ENCODE measurements at places on chromosomes 2 and 18. TPM values are rescaled to one million over a fixed set of nuclear protein-coding genes. Genes with fewer than 3 reads are reported as not detected.

DNA sequence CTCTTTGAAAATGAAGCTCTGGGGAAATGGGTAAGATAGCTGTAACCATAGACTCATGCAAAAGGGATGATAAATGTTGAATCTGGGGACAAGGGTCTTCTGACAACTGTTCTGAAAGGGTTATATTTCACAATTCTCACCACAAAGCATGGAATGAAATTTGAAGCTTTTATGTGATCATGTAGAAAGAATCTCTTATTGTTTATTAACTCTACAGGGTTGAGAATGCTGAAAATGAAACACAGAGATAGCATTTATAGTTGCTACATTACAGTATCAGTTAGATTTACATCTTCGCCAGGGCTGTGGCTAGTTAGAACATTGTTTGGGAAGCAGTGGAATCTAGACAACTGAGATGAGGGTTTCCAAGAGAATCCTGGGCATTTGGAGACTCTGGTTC lies 97.4 kb upstream of the LHCGR start:
- DNase-seq = peak; percentile 51

The CD28 gene
- not detected for total RNA-seq

The MAB21L4 gene
- not detected for total RNA-seq

The LGALSL gene
- total RNA-seq = 3.2 TPM

The MAP3K19 gene
- total RNA-seq = not detected

DNA sequence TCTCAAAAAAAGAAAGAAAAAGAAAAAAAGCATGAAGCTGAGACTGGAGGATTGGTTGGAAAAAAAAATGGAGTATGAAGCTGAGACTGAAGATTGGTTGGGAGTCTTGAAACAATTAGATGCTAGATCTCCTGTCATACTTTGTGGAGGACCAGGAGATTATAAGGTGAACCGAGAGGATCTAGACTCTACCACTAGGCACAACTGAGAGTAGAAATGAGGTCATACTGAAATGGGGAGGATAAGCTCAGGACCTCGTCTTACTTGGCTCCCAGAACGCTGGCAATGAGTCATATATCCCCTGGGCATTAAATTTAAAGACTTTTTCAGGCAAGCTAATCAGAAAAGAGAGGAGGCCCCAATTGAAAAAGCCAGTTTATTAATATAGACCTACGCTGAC lies 3.3 kb upstream of the ORC2 start:
- DNase-seq = peak; percentile 78

GRCh38 chr2:1866402-1867111 lies 122.2 kb upstream of the PXDN start:
- no peak for DNase-seq

The OXER1 gene
- under 0.01 TPM for total RNA-seq

The ASXL3 gene
- under 0.01 TPM for total RNA-seq

The AOX1 gene
- total RNA-seq = 57.4 TPM

The CFAP65 gene
- not detected for total RNA-seq

DNA sequence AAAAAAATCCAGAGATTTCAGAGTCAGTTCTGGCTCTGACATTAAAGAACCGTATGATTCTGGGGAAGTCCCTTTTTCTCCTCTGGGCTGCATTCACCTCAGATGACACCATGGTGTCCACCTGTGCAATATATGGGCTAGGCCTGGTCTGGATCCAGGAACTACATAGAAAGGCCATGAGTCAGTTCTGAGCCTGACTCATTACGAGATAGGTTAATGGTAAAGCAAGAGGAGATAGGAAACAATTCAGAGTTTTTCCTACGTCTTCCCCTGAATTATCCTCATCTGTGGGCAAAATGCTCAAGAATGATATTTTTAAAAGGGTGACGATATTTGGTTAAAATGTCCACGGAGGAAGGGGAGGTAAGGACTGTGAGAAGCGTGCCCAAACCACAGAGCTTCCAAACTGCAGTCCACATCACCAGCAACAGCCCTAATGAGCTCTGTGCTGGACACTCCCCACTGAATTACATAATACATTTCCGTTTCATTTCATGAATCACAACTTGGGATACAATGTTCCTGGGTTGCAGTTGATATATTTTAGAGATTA lies 180.1 kb upstream of the OSR1 start:
- DNase-seq = peak; percentile 91

The POTEC gene
- under 0.01 TPM for total RNA-seq

The CCDC178 gene
- total RNA-seq = 0.43 TPM

DNA sequence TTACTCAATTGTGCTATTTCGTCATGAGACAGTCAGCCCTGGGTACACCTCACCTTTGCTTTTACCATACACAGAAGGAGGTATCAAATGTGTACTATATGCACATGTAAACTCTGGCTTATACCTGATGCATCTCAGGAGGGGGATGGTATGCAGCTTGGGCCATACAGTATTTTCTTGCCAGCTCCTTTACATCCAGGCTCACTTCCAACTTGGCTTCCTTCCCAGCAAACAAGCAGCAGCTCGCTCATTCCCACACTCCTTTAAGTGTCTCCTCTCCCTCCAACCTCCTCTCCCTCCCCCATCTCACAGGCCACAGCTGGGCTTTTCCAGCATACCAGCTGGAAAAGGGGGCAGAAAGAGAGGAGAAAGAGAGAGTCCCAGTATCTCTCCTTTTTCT lies 9.6 kb downstream of the MARCHF4 start:
- peak; percentile 91 for DNase-seq

Data from fibroblast of villous mesenchyme (primary cell).